ENCODE measurements at places on chromosomes 1 and 21. TPM values are rescaled to one million over a fixed set of nuclear protein-coding genes. Genes with fewer than 3 reads are reported as not detected.

GRCh38 chr1:162564762-162565218, 3.3 kb downstream of the UAP1 start:
- DNase-seq: no peak

GRCh38 chr1:220999872-221000863, 120.9 kb downstream of the HLX start:
- no peak for DNase-seq

DNA sequence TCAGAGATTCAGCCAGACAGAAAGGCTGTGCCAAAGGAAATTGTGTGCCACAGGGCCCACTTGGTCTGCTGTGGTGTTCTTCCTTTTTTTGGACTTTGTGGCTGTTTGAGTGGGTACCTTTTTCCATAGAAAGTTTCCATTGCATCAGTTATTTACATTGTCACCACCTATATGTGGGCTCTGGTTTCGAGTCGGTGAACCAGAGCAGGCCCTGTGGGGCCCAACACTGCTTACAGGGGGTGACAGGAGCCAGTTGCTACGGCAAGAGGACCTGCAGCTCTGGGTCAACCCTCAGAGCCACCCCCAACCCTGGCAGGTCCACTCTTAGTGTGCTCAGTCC, 157.0 kb upstream of the EDN2 start:
- no peak for DNase-seq

- no peak for DNase-seq
These were observed 111.4 kb upstream of the ZNF644 start for GRCh38 chr1:91133248-91133647.

- no peak for DNase-seq
These were observed 380.6 kb upstream of the ZRANB2 start for GRCh38 chr1:71461416-71461815.

DNA sequence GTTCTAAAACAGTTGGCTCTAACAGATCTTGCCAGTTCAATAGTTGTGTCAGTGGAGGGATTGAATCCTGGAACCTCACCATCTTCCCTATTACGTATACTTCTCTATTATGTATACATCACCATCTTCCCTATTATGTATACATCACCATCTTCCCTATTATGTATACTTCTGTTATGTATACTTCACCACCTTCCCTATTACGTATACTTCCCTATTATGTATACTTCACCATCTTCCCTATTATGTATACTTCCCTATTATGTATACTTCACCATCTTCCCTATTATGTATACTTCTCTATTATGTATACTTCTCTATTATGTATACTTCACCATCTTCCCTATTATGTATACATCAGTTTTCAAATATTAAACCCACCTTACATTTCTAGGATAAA, 34.4 kb upstream of the HP1BP3 start:
- DNase-seq: no peak

DNA sequence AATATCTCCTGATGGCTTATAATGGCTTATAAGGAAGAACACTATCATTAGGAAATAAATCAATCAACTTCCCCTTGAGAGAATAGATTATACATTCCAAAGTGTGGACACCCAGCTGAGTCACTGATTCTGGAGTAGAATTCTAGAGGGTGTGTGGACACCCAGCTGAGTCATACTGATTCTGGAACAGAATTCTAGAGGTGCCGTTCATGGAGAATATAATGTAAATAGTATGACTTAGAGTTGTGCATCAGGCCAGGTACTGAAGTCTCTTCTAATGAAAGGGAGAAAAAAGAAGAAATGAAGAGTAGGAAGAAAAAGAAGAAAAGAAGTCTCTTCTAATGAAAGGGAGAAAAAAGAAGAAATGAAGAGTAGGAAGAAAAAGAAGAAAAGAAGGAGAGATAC, 2.4 kb upstream of the USP33 start:
- peak; percentile 65 for DNase-seq

DNA sequence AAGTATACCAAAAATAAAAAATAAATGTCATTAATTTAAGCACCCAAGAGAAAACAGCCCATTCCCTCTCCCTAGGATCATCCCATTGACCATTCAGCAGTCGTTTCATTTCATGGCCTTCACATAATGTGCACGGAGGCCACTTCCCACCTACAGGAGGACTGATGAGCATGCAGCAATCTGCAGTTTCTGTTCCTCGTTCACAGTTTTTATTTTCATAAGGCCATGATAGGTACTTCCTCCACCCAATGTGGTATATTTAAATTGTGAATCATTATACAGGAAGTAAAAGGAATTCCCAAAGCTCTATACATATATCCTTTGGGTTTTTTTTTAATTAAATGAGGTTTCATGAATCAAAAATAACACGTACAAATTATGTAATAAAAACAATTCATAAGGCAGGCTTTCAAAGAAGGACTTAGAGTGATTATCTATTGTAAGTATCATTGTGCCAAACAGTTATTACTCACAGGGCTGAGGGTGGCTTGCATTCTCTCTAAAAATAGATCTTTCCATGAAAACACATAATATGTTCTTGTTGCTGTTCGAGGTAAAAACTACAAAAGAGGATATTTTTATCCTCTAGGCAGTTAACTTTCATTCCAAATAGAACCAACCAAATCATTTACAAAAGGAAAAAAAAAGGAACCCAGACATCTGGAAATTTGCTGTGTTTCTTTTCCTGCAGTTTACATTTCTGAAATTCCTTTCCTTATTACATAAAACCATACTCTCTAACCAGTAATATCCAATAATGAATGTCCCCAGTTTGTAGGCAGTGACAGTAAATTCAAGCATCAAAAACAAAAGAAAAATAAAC, 27.5 kb upstream of the SLC44A3 start:
- no peak for DNase-seq

DNA sequence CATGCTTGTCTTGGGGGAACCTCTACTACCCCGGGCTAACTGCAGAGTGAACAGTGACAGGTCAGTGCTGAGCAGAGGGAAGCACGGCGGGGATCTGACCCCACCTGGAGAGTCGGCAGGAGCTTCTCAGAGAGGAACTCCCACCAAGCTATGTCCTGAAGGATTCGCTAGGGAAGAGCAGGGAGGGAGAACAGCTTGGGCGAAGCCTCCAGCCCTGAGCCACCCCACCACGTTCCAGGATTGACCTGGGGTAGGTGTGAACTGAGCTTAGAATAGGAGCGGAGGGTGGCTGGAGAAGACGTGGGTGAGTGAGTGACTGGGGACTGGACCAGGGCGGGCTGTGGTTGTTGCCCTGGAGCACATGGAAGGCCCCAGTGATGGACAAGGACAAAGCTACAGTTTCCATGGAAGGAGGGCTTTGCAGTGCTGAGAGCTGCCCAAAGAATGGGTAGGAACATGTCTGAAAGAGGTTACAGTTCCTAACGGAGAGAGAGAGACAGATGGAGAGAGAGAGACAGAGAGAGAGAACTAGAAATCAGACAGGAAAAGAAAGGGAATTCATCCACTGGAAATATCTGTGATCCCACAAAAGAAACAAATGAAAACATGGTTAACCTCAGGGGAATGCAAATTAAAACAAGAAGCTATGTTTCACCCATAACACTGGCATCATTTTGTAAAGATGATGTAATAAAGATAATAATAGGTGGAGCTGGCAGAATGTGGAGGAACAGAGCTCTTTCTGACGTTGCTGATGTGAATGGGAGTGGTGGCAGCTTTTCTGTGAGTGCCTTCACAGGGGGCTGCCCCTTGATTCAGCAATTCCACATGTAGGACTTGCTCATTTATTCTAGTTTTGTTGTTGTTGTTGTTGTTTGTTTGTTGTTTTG, 17.2 kb downstream of the BSND start:
- no peak for DNase-seq

DNA sequence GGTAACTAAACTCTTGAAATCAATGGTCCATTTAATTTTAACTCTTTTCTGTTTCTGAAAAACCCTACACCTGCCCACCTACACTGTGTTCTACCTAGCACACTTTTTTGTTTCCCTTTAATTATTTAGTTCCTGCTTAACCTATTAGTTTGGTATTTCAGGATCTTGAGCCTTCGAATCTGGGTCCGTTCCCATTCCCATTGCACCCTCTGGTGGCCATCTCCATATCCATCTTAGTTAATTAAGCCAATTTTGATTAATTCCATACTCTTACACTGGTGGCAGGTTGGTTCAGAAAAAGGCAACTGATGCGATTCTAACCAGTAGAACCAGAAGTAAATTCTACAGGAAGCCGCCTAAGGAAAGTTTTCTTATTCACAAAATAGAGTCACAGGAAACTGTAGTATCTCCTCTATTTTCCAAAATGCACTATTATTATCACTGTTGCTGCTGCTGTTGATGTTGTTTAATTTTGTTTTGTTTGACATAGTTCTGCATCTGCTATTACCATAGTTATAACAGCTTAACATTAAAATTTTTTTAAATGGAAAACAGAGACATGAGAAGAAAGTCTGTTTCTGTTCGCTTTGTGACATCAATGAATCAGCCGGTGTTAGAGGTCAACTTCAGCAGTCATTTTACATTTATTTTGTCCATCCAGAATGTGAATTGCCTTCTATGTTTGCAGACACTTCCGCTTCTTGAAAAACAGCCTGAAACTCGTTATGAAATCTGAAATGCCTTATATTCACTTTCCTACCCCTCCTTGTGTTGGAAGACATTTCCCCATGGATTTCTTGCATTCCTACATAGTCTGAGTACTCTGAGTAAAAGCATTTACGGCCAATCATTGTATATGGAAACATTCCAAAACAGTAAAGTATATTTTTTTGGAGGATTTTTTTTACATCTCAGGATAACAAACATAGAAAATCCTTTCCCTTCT, 115.5 kb upstream of the NCAM2 start:
- DNase-seq: peak; percentile 8

- DNase-seq: no peak
These were observed 111.9 kb downstream of the CACNA1E start for GRCh38 chr1:181595234-181595633.

DNA sequence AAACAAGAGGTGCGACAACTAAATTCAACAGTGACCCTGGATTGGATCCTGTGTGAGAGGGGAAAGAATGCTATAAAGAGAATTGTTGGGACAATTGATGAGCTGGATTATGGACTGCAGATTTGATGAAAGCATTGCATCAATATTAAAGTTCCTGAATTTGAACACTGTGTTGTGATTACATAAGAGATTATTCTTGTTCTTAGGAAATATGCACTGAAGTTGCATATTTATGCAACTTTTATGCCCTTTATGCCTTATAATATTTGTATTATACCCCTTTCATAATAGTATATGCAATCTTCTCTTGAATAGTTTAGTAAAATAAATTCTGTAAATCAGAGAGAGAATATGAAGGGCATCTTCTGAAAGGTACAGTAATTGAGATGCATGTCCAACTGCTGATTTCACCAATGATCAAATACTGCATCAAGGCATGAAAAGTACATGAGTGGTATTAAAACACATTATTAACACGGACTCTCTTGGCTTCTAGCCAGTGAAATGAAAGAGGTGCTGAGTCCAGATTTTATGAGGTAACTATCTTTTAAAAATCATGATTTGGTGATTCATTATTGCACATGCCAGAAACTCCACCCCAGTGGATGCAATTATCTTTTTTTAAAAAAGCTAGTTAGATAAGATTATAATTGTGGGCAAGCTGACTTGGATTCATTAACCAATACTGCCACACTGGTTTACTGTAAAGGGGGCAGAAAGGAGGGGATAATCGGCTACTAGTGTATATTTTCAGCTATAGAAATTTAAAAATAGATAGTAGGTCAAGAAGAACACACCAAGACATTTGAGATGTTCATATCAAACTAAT, 19.9 kb upstream of the LPAR3 start:
- no peak for DNase-seq

DNA sequence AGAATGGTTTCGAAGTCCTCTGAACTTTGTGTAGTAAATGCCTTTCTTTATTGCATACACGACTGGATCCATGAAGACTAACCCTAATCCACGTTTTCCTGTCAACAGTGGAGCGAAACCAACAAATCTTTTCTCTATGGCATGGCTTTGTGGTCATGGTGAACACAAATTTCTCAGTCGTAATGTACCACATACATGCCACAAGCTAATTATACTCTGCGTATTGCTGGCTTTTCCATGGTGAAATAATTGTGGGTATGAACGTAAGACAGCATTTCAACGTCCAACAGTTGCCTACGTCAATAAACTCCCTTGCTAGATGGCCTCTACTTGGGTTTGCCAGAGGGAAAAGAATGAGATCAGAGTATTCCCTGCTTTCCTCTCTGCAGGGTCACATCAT, 27.5 kb downstream of the INTS7 start:
- no peak for DNase-seq

DNA sequence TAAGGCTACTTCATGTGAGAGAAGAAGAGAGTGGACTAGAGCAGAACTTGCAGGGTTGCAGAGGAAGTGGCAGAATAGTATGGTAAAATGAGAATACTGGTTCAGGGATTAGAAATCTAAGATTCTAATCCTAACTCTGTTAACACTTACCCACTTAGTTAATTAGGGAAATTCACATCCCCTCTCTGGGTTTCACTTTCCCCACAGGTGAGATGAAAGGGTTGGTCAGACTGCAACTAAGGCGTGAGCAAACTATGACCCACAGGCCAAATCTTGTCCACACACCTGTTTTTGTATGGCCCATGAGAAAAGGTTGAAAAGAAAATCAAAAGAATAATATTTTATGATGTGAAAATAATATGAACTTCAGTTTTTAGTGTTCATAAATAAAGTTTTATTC, 117.5 kb downstream of the MACF1 start:
- DNase-seq: no peak

DNA sequence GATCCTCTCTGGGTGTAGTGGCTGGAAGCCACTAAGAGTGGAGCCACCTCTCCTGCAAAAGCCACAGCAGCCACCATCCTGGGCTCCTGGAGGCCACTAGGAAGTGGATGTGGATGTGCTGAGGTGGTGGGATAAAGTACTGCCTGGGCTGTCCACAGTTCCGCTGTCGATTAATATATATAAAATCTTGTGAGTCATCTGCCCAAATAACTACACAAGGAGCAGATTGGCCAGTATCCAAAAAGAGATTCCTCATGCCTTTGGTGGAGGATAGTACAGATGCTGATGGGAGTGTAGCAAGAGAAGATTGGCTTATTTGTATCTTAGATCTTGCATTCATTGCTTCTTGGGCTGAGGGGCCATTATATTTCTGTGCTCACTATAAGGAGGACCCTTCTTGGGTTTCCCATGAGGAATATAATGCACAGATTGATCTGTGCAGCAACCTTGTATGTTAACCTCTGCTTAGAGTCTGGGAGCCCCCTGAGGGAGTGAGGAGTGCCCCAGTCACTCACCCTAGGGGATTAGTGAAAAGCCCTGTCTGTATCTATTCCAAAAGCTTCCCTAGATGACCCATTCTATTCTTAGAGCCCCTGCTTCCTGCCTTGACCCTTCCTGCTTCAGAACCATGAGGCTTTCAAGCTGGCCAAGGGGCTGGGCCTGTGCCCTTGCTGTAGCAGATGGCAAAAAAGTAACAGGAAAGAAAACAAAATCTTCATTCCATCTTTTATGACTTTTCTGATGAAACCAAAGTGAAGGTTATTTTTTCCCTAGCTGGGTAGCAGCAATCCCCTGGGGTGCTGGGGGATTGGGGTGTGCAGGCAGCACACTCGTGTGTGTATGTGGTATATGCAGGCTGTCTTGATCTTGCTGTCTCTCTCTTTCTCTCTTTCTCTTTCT, 31.7 kb downstream of the RCSD1 start:
- DNase-seq: no peak

GRCh38 chr1:195738966-195739650, 869.1 kb downstream of the KCNT2 start:
- DNase-seq: no peak

AXDND1 gene
- total RNA-seq: 2.3 TPM

GJA5 gene
- total RNA-seq: not detected

KRTAP21-2 gene
- not detected for total RNA-seq

C8B gene
- total RNA-seq: 0.10 TPM

CYP4A22 gene
- not detected for total RNA-seq

CLSTN1 gene
- 113 TPM for total RNA-seq

ANGPTL1 gene
- 0.34 TPM for total RNA-seq

DENND2D gene
- total RNA-seq: 31.9 TPM

PCBP3 gene
- total RNA-seq: 3.1 TPM
